ENCODE measurements at places on chromosomes 6 and 20.
A peak's percentile ranks its signal among the peaks of the same experiment; 100 is the strongest.

GRCh38 chr6:21808551-21809242, 215.1 kb downstream of the SOX4 start:
- DNase-seq, result no peak

DNA sequence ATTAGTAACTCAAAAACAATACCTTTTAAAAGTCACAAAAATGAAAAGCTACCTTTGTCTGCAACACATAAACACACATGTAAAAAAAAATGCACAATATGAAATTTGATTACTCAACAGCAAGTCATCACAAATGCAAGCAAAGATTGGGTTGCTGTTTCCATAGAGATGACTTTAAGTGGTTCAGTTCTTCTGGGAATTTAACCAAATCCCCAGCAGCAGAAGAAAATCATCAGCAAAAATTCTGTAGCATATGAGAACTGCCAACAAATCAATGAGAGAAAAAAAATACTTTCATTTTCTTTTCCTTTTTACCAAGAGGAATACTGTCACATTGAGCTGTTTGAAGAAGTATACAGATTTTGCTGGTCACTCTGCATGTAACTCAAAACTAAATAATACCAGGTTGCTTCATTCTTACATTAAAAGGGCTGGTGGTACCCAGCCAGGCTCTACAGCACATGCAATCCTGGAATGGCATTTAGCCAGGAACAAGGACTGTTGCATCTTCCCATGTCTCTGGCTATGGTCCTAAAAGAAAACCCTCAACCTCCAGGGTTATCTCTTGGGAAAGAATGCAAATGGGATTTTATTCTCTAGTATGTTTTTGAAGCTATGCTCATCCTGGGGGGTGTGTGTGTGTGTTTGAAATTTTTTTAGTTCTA, 158.3 kb downstream of the OPRM1 start:
- no peak for DNase-seq

DNA sequence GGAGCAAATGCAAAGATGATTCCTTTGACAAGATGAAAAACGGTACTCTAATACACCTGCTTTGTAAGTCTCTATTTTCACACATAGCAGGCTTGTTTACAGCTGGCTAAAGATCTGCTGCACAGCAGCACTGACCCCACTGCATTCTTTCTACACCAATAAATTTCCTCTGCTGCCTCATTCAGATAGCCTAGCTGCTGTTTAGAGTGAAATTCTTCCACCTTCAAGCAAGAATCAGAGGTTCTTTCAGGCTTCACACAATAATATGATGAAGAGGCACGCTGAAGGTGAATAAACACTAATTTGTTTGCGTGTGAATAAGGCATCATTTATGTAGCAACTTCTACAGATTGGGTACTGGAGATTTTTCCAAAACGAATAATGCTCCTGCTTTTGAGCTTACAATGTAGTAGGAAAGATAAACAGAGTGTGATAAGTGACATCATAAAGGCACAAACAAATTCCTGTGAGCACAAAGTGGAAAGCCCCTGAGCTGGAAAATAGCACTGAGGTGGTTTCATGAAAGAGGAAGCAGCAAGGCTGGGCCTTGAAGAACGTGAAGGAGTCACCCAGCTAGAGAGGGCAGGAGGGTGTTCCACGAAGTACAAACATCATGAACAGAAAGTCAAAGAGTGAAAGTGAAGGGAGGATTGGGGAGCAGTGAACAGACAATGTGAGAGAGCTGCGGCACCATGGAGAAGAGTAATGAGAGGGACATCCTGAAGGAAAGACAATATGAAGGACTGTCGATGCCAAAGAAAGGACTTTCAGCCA, 543.4 kb downstream of the CD83 start:
- DNase-seq, result peak; percentile 25

DNA sequence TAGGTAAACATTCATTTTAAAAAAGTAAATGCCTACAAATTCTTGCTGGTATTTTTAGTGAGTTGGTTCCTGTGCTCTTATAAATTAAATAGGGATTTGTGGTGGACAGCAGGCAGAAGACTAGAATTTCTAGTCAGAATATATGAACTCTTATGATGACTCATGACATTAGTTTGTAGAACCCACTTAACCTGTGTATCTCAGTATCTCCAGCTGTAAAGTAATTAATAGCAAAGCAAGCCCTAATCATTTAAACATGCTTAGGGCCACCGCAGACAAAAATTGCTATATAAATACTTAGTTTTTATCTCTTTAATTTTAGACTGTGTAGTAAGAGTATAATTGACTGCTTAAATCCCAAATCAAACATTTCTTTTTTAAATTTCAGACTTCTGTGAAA, 2.4 kb downstream of the FAM135A start:
- DNase-seq, result no peak

GRCh38 chr6:157170535-157170934, 152.8 kb downstream of the TMEM242 start:
- no peak for DNase-seq

DNA sequence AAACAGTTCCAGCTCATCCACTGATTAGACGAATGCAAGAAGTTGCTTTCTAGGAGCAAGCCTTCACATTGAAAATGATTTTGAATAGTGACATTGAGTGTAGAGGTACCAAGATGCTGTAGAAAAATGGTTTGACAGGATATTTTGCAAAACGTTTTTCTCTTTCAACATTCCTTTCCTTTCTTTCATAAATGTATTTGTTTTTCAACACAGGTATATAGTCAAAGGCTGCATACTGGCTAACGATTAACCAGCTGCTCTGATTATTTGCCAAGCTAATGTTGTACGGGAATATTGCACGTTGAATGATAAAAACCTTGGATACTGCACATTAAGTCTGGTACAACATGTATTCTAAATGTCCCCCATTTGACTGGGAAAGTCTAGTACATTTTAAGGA, 78.8 kb upstream of the TENT5A start:
- DNase-seq, result no peak

DNA sequence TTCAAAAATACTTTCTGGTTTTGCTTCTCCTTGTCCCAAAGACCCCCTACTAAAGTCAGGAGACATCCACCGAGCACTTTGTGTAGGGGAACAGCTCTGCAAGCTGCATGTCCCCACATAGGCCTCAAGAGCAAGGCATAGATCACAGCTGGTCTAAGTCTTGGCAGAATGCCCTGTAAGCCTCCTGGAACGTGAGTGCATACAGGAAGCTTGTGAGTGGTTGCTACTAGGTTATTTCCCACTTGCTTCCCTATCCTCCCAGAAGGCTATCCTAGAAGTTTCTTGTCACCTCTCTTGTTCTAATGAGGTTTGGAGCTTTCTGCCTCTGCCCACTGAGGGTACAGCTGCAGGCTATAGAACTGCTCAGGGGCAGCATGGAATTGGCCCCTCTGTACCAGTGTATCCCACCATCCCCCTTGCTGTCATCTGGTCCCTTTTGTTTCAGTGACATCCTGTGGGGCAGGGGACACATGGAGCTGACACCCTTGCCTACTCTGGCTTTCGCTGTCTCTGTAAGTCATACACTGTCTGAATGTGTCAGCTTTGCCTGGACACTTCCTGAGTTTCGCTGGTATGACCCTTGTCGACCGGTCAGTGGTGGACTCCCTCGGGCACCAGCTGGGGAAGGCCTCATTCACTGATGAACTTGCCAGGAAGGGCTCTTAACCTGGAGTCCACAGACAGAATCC, 35.6 kb upstream of the KCNK16 start:
- DNase-seq, result no peak

GRCh38 chr6:114216789-114217467, 125.9 kb downstream of the HS3ST5 start:
- no peak for DNase-seq

- no peak for DNase-seq
These were observed 48.9 kb downstream of the PHF20 start for GRCh38 chr20:35820715-35821114.

GRCh38 chr6:166556863-166557322, 29.6 kb downstream of the RAMACL start:
- DNase-seq, result no peak

GRCh38 chr6:43009124-43009523, 4.6 kb downstream of the MEA1 start:
- no peak for DNase-seq

- no peak for DNase-seq
These were observed 50.8 kb downstream of the FAM50B start for GRCh38 chr6:3899970-3900439.

DNA sequence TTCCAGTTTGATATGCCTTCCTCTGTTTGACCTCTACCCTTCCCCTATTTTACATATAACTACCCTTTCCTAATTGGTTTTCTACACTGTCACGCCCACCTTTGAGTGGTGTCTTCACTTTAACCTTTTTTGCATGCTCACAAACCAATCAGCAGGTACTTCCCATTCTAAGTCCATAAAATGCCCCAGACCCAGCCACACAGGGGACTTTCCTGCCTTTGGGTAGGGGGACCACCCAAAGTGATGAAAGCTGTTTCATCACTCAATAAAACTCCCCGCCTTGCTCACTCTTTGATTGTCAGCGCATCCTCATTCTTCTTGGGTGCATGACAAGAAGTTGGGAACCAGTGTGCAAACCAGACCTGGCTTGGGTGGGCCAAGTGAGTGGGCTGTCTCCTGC, 20.5 kb upstream of the SNRPC start:
- DNase-seq, result no peak

- no peak for DNase-seq
These were observed 381.0 kb downstream of the TAF4 start for GRCh38 chr20:61684583-61685235.

DNA sequence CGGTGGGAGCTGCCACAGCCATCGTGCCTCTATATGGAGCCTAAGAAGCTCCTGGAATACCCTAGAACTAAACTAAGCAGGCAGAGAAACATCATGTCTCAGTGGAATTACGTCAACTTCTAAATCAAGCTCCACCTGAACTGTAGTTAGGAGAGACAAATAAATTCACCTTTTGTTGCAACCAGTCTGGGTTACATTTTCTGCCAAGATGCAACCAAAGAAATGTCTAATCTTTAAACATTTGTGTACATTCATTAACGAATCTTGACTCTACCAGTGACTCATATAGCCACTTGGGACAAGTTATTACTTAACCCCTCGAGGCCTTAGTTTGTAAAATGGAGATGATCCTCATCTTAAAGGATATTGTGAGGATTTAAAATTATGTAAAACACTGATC, 8.9 kb downstream of the PTPRK start:
- no peak for DNase-seq

DNA sequence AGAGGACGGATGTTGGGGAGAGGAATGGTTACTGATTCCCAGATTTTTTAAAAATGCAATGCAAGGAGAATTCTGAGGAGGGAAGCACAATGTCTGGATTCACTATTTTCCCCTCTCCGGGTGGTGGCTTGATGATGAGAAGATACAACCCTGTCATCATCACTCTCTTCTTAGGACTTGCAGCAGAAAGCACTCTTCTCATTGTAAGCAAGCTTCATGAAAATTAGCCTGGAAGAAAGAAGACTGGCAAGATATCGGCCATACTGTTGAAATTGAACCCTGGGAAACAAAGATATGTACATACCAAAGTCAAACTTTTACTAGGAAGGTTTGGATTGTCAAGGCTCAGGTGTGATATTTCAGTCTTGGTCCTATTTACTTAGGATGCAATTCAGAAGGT, 195.7 kb downstream of the EDN1 start:
- DNase-seq, result no peak

GRCh38 chr6:124132256-124132655, 328.6 kb downstream of the NKAIN2 start:
- no peak for DNase-seq

DNA sequence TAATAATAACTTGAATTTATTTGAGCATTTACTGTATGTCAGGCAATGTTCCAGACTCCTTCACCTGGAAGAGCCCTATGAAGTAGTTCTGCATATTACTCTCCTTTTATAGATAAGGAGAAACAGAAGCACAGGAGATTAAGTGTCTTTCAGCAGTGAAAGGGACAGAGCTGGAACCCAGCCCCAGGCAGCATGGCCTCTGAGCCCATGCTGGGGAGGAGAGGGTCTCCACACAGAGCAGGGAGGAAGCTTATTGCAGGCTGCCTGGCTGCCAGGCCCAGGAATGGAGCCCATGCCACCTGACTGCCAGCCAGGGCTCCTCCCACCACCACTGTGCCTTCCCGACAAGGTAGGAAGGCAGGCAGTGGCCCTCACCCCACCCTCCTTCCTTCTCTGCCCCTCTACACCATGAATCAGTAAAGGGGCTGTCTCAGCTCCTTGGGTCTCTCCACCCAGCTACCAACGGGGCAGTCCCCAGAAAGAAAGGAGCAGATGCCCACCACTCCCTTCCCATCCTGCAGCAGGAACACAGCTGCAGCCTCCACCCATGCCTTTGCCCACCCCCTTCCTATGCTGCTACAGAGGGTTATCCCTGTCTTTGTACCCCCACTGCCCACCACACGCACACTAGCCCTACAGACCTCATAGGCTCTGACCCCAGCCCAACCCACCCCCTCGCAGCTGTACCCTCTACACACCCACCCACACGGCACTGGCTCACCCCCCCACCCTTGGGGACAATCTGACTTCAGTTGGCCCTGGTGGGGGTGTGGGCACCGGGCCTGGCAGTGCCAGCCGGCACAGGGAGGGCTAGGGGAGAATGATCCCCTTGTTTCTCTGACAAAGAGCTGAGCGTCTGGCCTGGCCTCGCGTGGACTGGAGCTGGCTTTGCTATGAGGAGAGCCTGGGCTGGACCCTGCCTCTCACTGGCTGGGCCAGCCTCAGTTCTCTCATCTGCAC, 41.8 kb downstream of the TFEB start:
- DNase-seq, result no peak

- DNase-seq, result no peak
These were observed 49.2 kb downstream of the ARID1B start for GRCh38 chr6:156826290-156826955.

- DNase-seq, result no peak
These were observed 200.1 kb downstream of the HIVEP2 start for GRCh38 chr6:142744836-142745235.

GRCh38 chr6:139528471-139528870, 154.0 kb upstream of the CITED2 start:
- DNase-seq, result no peak

DNA sequence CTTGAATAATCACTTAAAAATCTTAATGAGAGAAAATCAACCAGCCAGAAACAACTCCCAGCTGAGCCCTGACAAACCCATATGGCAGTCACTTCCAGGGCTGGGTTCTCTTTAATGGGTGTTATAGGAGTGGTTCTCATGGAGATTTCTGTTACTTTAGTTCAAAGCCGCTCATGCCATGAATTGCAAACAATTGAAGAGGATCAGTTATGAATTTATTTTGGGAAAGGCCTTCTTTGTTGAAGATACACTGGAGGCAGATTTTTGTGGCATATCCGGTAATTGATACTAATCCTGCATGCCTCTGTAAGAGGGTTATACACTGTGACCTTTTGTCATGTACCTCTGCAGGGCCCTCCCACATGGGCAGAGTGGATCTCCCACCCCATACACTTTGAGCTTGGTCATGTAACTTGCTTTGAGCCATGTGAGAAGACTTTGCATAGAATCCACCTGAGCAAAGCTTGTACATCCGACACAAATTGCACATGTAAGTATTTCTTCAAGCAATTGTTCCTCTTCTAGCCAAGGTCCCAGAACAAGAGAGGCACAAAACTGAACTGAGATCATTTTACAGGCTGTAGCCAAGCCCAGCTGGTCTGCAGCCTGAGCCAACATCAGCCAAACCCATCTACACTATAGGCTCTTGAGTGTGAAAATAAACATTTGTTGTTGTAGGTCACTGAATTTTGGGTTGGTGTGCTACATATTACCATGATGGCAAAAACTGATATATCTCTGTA, 492.3 kb downstream of the PREX1 start:
- DNase-seq, result no peak

Data from activated CD8-positive, alpha-beta memory T cell treated with anti-CD3 and anti-CD28 coated beads for 4 hours (primary cell).